Kidney capillary endothelial cell (primary cell): ENCODE measurements at places on chromosomes 6 and 20.

GRCh38 chr6:118581489-118581959 is 33.4 kb downstream of the PLN start:
- DNase-seq: no peak

DNA sequence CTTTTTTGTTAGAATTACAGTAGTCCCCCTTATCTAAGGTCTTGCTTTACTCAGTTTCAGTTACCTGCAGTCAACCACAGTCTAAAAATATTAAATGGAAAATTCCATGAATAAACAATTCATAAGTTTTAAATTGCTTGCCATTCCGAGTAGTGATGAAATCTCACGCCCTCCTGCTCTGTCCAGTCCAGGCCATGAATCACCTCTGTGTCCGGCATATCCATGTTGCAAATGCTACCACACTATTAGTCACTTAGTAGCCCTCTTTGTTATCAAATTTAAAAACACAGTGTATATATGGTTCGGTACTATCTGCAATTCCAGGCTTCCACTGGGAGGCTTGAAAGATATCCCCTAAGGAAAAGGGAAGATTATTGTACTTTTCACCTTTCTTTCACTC is 164.6 kb upstream of the FAM83B start:
- no peak for DNase-seq

GRCh38 chr6:147793871-147794643 is 285.6 kb downstream of the SAMD5 start:
- no peak for DNase-seq

DNA sequence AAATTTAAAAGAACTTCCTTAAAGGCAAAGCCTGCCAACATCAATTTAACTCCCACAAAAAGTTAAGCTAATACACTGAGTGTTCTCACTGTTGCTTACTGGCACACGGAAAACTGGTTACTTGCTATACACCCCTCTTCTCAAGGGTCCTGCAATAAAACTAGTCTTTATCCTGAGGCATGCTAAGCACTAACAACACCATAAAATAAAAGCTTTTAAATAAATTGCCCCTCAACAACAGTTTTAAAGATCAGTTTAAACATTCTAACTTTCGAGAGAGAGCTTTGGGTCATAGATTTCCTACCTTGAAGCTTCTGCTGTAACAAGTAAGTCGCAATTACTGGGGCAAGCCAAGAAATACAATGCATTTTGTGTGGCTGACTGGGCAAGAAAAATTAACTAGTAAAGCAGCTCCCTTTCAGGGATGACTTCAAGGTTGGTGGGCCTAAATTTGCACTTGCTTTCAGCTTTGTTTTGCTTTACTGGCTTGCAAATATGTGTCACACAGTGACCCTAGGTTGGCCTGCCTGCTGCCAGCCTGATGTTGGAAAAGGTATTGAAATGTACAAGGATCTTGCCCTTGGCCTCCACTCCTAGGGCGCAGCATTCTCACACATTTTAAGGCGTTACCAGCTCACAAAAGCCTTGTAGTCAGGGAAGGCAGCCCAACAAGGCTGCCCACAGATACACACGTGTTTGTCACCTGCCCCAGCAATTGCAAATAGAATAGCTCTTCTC is 4.0 kb upstream of the HEY2 start:
- no peak for DNase-seq

DNA sequence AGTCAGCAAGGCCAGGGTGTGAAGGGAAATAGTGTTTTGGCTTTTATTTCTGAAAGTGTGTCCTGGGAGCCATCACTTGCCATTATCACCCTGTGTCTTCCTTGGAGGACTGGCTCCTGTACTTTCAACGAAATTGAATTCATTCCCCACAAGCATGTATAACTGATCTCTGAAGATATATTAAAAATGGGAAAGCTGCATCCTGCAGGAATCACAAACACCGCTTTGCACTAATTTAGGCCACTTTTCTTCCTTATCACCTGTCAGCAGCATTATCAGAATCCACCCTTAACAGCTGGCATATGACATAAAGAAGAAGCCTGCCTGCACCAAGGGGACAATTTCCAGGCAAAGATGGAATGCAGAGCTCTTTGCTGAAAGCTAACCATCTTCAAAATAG is 56.2 kb downstream of the LAMP5 start:
- no peak for DNase-seq
